ENCODE measurements at places on chromosomes 1 and 21.

GRCh38 chr1:159944623-159945455, 574 bp downstream of the IGSF9 start:
- ATAC-seq, result no peak

GRCh38 chr1:84619383-84620102, 45.3 kb upstream of the CTBS start:
- peak; percentile 37 for ATAC-seq

- ATAC-seq, result no peak
Observed at GRCh38 chr1:84856726-84857270, 36.2 kb downstream of the LPAR3 start.

GRCh38 chr1:222928212-222928611, 113.4 kb downstream of the DISP1 start:
- peak; percentile 99 for ATAC-seq

DNA sequence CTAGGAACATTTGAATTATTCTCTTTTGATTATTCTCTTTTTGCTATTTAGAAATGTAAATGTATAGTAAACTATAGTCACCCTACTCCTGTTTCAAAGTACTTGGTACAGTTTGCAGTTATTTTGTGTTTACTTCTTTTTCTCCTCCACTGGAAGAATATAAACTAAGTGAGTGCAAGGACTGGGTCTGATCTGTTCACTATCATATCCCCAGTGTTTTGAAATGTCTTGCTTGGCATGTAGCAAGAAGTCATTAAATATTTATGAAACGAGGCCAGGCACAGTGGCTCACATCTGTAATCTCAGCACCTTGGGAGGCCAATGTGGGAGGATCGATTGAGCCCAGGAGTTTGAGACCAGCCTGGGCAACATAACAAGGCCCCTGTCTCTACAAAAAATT, 35.8 kb upstream of the PODN start:
- ATAC-seq, result no peak

- ATAC-seq, result no peak
Observed at GRCh38 chr21:31623664-31624063, 35.8 kb upstream of the SOD1 start.

DNA sequence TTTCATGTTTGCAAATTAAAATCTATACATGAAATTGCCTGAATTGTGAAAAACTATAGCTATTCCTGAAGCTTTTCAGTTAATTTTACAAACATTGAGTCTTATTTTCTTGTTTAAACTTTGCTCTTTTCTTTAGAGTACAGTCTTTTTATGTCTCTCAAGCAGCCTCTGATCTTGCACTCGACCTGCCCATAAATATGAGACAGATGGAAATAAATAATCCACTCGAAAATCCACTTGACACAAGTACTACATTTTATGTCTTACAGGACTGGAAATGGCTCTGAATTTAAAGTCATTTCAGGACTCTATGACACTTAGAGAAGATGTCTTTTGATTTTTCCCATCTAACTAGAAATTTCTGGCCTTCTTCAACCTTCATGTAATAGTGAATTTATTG, 283.8 kb downstream of the USP25 start:
- no peak for ATAC-seq

- ATAC-seq, result no peak
Observed at GRCh38 chr1:70486676-70487458, 75.8 kb downstream of the CTH start.

- no peak for ATAC-seq
Observed at GRCh38 chr1:163980394-163980793, 578.6 kb upstream of the PBX1 start.

DNA sequence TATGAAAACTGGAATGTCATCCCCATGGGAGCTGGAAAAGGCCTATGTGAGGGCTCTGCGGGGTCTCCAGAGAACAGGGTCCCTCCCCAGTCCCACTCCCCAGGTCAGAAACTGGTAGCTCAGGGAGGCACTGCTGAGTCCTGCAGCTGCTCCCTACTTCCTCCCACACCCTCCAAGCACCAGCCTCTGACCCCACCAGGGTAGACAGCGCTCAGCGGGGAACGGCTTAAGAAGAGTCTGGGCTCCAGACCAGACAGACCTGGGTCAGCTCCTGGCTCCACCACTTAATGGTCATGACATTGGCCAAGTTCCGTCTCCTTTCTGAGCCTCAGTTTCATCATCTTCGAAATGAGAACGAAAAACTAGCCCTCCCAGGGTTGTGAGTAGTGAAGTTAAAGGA, 7.2 kb downstream of the LRP8 start:
- ATAC-seq, result no peak

- no peak for ATAC-seq
Observed at GRCh38 chr1:16981269-16981849, 939 bp upstream of the MFAP2 start.

DNA sequence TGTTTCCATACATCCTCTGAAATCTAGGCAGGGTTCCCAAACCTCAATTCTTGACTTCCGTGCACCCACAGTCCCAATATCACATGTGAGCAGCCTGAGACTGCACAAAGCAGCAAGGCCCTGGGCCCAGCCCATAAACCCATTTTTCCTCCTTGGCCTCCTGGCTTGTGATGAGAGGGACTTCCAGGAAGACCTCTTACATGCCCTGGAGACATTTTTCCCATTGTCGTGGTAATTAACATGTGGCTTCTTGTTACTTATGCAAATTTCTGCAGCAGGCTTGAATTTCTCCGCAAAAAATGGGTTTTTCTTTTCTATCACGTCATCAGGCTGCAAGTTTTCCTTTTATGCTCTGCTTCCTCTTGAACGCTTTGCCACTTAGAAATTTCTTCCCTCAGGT, 3.3 kb upstream of the PIGK start:
- ATAC-seq, result no peak

DNA sequence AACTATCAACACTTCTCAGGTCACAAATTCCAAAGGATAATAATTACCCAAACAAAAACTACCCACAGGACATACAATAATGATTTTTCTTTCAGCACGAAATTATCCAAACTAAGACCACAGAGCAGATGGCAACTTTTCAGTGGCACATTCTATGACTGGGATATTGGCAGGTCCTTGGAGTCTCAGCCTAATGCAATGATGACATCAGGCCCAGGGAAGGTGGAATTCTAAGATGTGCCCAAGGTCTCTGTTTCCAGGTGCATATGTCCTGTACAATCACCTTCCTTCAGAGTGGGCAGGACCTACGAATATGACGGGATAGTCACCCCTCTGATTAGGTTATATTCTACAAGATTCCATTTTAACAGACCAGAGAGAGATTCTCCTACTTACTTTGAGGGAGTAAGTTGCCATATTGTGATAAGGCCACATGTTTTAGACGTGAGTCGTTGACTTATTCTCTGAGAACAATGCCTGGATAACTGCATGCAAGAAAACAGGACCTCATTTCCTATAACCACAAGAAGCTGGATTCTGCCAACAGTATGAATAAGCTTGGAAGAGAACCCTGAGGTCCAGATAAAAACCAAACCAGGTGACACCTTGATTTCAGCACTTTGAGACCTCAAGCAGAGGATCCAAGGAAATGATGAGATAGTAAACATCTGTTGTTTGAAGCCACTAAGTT, 69.9 kb downstream of the ZC3H11B start:
- no peak for ATAC-seq

GRCh38 chr1:20698195-20698910, 19.5 kb downstream of the KIF17 start:
- no peak for ATAC-seq

- ATAC-seq, result no peak
Observed at GRCh38 chr1:244341455-244342450, 110.0 kb downstream of the ADSS2 start.

- peak; percentile 77 for ATAC-seq
Observed at GRCh38 chr1:7363450-7363849, 407.6 kb upstream of the VAMP3 start.

DNA sequence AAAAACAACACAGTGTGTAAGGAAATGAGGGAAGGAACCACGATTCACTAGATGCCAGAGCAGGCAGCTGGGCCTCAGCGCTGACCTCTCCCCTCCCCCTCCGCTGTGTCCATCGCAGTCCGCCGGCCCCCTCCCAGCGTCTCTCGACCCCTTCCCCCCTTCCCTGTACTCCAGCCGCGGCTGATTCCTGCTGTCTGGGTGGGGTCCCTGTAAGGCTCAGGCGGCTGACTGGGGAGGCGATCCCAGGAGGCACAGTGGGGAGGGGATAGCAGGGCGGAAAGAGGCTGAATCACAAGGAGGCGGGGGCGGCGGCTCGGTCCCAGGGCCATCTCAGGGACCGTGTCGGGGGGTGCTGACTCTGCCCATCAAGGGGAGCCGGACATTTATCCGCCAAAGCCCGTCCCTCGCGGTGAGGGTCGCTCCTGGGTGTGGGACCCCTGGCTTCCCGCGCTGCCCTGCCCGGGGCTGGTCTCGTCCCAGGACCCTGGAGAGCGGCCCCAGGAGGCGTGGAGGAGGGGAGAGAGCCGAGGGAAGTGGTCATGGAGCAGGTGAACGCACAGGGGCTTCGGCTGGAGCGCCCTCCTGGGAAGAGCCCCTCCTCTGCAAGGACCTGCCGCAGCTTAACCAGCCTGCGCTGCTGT, 241.9 kb downstream of the PTPRU start:
- ATAC-seq, result peak; percentile 15

DNA sequence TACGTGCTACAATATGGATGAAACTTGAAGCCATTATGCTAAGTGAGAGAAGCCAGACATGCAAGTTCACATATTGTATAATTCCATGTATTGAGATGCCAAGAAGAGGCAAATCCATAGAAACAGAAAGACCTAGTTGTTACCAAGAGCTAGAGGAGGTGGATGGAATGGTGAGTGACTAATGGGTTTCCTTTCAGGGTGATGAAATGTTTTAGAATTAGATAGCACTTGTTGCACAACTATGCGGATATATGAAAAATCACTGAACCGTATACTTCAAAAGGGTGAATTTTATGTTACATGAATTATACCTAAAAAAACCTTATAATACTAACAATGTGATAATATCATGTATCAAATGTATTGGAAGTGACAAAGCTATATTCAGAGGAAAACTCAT, 18.1 kb downstream of the EPHA10 start:
- peak; percentile 34 for ATAC-seq

DNA sequence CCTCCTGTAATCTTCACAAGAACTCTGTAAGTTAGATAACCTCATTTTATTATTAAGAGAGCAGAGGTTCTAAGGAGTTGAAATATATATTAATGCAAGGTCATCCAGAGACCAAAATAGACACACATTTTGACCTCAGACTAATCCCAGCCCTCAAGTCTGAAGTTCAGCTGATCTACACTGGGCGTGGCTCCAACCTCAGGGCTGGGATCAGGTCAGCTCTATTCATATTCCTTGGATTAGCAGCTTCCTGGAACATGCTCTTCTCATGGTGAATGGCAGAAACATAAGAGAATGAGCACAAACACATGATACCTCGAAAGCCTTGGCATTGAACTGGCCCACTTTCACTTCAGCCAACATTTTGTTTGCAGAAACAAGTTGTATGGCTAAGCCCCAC, 200.8 kb upstream of the ST6GALNAC5 start:
- ATAC-seq, result no peak

DNA sequence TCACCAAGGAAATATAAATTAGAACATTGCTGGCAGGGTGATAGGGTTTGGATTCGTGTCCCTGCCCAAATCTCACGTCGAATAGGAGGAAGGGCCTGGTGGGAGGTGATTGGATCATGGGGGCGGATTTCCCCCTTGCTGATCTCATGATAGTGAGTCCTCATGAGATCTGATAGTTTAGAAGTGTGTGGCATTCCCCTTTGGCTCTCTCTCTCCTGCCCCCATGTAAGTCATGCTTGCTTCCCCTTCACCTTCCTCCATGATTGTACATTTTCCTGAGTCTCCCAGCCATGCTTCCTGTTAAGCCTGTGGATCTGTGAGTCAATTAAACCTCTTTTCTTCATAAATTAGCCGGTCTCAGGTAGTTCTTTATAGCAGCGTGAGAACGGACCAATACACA, 60.6 kb downstream of the VPS26C start:
- ATAC-seq, result no peak
